Caudate nucleus (tissue), 63 donors: ENCODE measurements at places on chromosomes 7 and 10.

DNA sequence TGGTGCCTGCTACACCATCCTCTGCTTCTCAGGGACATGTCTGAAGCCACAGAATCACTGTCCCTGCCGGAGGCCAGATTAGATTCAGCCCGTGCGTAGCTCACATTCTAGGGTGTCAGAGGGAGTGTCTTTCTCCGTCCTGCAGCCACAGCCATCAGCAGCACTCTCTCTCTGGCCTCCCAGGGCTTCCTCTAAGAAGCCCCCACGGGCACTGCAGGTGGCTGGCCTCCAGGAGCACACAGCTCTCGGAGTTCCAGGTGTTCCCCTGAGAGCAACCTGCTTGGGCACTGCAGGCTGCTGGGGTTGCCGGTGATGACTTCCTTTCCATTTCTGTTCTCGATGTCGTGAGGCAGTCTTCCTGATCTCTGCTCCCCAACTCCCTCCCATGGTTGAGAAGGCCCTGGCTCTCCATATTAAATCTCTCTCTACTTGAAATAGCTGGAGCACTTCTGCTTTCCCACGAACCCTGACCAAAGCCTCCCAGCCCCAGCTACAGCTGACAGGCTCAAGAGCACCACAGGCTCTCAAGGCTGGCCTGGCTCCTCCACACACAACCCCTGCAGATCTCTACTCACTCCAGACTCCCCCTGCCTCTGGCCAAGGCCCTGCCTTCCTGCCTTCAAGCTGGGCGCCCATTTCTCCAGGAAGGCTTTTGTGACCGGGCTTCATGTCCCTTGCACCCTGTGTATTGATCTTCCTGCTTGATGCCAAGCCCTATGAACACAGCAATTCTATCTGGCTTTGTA lies 49.0 kb upstream of the TMEM72 start:
- no peak for DNase-seq

GRCh38 chr10:16117305-16117695 lies 257.0 kb upstream of the MINDY3 start:
- DNase-seq = no peak

DNA sequence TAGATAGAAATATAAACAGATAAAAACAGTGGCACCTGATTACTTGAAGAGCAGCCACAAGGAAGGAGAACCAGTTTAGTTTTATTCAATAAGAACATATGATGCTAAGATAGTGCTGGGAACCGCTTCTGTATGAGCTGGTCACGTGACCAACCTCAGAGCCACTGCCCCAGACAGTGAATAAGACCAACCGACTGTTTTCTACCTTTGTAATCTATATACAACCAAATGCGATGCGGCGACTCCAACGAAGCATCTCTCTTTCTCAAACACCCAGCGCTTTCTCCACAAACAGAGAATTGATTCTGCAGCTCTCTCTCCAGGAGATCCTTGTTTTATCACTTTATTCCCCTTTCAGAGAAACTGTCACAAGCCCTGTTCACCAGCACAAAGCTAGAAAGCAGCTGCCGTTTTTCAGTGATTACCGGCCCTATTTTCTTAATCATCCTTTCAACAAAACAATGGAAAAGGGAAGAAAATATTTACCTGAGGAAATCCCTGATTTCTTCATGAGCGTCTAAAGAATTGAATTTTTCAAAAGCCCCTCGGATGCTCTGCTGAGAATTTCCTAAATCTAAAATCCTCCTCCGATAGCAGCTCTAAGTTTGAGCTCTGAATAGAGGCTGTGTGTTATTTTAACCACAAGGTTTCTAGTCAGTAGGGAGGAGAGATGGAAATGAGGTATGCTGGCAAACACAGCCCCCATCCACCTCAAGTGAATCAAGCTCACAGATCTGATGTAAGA lies 55.7 kb upstream of the JCAD start:
- DNase-seq = no peak

GRCh38 chr7:46245586-46246111 lies 324.6 kb upstream of the IGFBP3 start:
- DNase-seq = no peak

- DNase-seq = no peak
Measured at GRCh38 chr7:96016056-96016586, 243.8 kb downstream of the DYNC1I1 start.

DNA sequence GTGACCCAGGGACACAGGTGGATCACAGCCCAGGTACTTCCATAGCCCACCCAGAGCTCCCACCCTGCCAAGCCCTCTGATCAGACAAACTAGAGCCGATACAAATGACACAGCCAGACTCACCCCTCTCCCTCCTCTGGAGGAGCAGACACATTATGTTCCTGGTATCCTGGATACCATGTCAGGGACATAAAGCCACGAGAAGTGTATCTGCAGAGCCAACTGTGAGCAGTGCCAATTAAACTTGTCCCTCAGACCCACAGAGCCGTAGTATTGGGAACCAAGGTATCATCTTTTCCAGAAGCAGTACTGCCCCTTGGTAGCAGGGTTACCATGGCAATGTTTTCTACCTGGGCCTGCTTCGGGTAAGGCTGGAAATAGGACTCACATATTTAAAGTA lies 47.3 kb upstream of the CPXM2 start:
- no peak for DNase-seq

GRCh38 chr7:31028417-31028992 lies 23.6 kb upstream of the ADCYAP1R1 start:
- DNase-seq = peak; percentile 60

DNA sequence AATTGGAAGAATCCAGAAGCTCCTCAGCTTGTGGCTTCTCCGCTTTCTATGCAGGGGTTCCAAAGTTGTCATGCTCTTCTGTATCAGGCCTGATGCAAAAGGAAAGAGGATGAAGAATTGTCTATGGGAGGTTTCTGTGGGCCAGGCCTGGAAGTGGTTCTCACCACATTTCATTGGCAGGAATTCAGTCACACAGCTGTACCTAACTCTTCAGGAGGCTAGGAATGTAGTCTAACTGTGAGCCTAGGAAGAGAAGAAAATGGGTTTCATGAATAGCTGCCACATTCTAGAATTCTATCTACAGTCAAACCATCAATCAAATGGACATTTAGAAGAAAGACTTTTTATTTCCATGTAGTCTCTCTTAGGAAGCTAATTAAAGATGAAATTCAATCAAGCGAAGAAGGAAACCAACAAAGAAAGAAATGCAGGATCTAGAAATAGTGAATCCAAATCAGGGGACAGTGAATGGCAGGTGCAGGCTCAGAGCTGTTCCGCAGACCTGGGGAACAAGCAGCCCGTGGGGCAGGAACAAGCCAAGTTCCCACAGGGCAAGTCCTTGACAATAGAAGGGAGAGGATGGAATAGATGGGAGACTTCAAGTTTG lies 25.4 kb upstream of the USP6NL start:
- DNase-seq = no peak

DNA sequence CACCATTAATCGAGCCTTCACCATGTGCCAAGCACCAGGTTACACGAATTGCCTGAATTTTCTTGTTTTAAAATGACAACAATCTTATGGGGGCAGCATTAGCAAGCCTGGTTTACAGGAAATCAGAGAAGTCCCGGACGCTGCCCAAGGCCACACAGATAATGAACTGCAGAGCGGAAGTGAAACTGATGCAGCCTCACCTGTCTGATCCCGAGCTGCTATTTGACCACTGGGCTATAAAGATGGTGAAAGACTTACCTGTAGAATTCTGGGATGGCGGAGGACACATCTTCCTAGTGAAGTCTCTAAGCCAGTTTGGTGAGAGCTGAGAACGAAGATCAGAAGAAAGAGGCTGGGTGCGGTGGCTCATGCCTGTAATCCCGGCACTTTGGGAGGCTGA lies 21.7 kb upstream of the GALNTL5 start:
- no peak for DNase-seq

- no peak for DNase-seq
Measured at GRCh38 chr7:80748363-80749042, 110.1 kb downstream of the CD36 start.

GRCh38 chr7:95758187-95758586 lies 14.2 kb upstream of the DYNC1I1 start:
- DNase-seq = no peak

- DNase-seq = peak; percentile 81
Measured at GRCh38 chr10:102673819-102674511, 29.7 kb downstream of the TRIM8 start.

GRCh38 chr10:7407368-7408290 lies 3.2 kb downstream of the SFMBT2 start:
- DNase-seq = peak; percentile 74

- peak; percentile 68 for DNase-seq
Measured at GRCh38 chr7:149558149-149558861, 60.7 kb upstream of the ZNF746 start.

DNA sequence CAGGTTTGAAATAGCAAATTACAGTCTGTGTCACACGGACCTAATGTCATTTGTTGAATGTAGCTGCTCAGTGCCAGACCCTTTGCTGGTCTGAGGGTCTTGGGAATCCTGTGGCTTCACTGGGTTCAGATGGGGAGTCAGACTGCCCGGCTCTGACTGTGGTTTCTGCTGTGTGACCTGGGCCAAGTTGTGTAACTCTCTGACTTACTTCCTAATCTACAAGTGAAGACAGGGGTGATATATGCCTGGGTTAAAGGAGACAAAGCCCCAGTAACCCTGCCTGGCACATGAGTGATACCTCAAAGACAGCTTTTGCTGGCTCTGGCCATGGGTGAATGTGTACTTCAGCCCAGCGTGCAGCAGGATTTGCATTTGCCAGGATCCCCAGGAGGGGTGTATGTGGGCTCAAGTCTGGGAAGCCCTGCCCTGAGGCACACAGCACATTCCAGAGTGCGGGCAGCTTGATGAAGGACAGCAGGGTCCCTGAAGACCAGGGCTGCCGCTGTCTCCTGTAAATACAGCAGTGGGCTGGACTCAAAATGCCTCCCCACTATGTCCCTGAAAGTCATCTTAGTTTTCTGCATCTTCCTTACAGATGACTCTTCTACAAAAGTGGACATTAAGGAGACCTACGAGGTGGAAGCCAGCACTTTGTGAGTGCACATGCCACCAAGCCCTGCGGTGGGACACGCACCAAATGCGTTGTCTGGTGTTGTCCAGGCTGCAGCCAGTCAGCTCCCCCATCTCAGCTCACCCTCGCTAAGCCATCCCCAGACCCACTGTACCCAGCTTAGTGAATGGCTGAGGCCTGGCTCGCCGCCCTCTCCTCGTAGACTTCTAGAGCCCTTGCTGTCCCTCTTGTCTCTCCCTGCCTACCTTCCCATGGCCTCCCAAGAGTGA lies 16.4 kb downstream of the NACAD start:
- no peak for DNase-seq

- DNase-seq = no peak
Measured at GRCh38 chr10:98285416-98285815, 17.4 kb upstream of the LOXL4 start.

DNA sequence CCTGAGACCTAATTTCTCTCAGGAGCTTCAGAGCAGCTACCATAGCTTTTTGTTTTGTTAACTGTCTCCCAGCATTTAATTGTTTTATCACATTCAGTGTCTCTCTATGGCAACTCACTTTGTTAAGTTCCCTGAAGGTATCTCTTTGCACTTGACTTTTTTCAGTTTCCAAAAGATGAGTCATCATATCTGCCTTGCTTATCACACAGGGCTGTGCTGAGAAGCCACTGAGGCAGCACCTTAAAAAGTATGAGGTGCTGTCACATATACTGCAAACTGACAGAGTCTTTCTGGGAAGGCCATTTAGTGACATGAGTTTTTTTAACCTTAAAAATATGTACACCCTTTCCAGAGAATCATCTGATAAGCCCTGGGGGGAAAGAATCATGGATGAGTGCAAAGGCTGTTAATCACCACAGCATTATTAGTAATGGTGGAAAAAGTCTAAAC lies 56.8 kb downstream of the PPP1R3C start:
- DNase-seq = no peak

GRCh38 chr7:106609416-106609815 lies 51.5 kb downstream of the CCDC71L start:
- no peak for DNase-seq

GRCh38 chr7:17037356-17037755 lies 155.6 kb upstream of the AGR3 start:
- DNase-seq = no peak

DNA sequence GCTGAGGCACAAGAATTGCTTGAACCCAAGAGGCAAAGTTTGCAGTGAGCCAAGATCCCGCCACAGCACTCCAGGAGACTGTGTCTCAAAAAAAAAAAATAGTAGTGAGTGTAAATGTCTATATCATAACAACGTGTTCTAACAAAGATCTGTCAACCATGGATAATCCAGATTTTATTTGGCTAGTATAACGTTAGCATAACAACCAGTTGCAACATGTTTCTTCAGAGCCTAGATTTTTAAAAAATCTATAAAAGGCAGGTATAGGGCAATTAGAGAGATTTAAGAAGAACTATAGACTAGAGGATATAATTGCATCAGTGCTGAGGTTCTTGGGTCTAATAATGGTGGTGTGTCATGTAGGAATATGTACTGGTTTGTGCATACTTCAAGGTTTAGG lies 30.5 kb downstream of the DLG5 start:
- DNase-seq = no peak

GRCh38 chr10:119290301-119291048 lies 83.1 kb downstream of the GRK5 start:
- no peak for DNase-seq

GRCh38 chr7:23105086-23105643 lies 420 bp upstream of the KLHL7 start:
- no peak for DNase-seq

DNA sequence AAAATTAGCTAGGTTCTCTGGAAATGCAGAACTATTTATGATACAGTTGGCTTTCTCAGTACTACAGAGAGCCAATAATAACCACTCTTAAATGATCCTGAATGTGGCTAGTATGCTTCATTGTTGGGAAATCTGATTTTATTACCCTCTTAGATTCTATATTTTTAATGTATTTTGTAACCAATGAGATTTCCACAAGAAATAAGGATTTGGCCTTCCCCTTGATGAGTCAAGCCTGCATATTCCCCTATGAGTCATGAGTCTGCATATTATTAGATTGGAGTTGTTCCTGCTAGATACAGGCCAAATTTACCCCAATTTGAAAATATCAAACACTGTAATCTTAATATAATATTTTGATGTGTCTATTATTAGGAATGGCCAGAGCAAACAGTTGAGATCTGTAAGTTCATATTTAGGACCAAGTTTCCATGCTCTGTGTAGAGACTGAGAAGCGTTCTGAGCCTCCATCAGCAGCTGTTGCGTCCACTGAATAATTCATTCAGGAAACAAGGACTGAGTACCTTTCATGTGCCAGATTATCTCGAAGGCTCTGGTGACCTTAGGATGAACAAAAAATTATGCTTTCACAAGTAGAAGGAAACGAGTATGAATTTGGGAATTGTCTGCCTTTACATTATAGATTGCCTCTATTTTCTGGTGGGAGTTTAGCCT lies 793.4 kb downstream of the NRG3 start:
- DNase-seq = no peak

DNA sequence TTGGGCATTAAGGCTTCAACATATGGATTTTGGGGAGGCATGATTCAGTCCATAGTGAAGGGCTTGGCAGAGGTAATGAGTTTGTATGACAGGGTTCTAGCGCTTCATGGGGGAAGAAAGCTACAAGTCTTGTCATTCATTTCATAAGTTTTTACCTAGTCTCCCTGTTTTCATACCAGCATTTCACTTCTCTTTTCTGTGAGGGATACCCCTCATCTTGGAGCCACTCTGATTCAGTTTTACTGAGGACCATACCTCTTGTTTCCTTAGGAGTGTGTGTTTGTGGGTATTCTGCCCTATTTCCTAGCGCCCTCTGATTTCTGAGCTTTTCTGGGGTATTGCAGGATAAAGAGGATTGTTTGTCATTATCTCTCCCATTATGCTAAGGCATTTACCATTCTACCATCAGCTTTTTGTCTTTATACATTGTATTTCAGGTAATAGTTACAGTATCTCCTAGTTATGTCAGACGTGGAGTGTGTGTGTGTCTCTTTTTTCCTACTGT lies 6.8 kb downstream of the RSBN1L start:
- DNase-seq = no peak
